ENCODE measurements at places on chromosomes 2 and 18.

DNA sequence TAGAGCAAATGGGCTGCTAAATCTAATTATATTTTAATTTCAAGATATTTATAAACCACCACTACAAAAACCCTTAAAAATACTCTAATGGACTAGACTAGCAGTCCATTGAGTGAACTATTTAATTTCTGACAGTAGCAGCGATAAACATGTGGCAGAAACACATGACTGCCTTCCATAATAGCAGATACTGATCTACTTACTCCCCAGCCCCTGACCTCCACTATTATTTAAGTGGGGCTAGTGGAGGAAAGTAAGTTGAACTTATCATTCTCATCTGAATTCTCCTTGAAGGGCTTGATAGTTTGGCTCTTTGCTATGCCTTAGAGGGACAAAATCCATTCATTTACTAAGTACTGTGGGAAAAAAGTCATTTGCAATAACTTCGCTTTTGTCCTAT lies 90.8 kb downstream of the TTN start:
- DNase-seq = no peak

- DNase-seq = no peak
These were observed 33.9 kb upstream of the POMC start for GRCh38 chr2:25202275-25202674.

DNA sequence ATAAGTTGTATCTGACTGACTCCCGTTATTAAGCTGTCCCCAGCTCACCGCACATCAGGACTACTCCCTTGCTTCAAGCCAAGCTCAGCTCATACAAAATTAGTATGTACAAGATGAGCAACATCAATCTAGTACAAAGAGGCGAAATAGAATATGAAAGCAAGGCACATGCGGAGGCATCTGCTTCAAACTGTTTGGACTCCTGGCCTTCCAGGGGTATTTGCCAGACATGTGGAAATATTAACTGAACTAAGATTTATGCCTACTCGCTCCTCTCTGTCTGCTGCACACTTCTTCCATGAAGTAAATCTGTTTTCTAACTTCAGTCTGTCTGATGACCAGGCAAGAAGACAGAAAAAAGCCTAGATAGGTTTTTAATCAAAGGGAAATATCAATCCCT lies 499.8 kb downstream of the PID1 start:
- no peak for DNase-seq

DNA sequence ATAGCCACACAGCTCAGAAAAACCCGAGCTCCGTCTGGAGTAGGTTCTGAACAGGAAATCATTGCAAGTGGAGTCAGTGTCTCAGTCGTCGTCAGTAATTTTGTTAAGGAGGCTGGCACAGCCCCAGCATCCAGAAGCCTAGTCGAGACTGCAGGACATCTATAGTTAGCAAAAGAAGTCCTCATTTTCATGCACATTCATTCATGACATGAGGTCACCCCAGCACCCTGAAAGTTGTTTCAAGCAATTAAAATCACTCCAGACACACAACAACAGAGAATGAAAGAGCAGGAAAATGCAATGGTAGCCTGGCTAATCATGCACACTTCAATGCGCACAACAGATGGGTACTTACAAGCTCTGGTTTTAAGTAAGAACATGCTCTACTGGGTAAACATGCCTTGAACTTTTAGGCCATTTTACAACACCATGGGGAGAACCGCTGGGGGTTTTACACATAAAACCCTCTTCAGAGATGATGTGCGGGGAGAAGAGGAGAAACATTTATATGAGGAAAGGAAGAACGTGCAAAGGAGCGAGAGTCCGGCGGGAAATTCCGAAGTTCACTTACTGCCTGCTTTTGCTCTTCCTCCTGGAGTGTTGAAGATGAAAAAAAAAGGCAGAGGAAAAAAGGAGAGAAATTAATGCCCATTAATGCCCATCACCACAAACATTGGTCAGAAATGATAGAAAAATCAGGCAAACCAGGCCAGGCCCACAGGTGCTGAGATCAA lies 77.4 kb upstream of the DNMT3A start:
- DNase-seq = no peak

GRCh38 chr2:236045251-236046235 lies 122.6 kb downstream of the GBX2 start:
- DNase-seq = no peak

DNA sequence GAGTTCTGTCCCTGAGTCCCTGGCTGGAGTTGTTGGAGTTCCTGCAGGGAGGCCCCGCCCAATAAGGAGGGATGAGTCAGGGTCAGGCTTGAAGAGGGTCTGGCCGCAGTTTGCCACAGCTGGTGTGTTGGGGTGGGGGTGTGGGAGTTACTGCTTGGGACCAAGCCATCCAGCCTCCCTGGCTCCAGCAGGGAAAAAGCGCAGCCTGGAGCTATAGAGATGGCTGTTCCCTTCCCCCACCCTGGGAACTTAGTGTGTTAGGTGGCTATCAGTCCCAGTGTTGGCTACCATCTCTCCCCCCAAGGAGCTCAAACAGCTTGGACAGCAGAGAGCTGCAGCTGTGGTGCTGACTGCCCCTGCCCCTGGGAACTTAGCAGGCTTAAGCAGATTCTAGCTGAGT lies 13.2 kb upstream of the TANK start:
- no peak for DNase-seq

DNA sequence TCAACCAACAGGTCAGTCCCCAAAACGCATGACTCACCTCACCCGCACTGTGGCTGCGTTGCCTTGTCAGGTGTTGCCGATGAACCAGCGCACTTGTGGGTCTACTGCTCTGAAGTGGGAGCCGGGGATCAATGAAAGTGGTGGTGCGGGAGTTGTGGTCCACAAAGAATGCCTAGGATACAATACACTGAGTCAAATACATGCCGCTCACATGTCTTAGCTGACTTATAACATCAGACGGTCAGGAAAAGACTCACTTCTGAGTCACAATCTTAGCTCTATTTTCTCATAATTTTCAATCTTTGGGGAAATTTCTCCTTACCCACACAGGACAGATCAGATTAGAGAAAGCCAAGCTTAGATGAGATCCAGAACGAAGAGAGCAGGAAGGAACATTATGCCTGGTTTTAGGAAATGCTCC lies 107.1 kb upstream of the STK17B start:
- no peak for DNase-seq

DNA sequence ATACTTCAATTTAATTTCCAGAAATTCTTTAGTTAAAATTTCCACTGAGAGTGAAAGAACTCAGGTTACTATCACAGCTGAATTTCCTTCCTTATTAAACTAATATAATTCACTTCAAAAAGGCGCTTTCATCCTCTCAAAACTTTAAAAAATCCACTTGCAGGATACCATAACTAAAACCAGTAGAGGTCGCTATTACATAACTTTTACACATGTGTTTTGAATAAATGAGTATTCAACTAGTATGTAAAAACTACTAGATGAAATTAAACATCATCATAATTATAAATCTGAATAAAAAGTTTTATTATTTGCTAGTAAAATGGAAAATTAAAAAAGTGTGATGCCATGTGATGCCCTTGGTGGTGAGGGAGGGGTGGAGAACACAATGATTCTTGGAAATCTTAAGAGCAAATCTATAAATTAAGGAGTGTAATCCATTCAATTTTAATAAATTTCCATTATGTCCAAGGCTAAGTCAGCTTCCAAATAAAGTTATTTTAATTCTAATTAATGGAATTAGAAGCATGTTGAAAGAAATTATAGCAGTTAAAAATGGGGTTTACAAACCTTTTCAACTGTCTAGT lies 61.4 kb downstream of the SOS1 start:
- peak; percentile 10 for DNase-seq

GRCh38 chr2:54461261-54461660 lies 5.1 kb downstream of the SPTBN1 start:
- DNase-seq = no peak

DNA sequence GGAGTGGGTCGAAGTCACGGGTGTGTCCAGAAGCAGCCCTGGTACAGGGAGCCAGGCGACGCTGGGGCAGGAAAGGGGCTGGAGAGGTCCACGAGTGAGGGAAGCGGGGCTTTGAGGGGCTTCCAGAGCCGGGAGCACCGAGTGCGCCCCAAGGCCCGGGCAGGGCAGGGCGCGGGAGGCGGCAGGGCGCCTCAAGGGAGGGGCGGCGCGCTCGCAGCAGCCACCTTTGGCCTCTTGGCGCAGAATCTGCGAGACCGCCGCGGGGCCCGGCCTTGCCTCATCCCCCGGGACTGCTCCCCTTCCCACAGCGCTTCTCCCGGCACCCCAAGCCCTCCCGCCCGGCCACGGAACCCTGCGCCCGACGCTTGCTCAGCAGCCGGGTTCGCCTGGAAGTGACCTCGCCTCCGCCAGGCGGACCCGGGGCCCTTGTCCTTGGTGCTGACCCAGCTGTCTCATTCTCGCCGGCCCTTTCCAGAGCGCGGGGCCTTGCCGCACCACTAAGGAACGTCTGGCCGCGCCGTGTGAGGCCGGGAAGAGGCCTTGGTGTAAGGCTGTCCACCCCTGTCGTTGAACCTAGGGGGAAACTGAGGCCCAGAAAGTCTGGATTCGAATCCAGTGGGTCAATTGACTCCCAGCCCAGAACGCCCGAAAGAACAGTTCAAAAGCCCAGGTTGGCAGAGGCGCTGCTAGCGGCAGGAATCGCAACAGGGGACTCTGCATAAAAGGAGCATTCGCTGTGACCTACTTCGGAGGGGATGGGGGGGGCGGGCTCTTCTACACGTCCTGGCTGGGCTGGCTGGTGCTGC lies 584 bp upstream of the DNER start:
- DNase-seq = no peak

DNA sequence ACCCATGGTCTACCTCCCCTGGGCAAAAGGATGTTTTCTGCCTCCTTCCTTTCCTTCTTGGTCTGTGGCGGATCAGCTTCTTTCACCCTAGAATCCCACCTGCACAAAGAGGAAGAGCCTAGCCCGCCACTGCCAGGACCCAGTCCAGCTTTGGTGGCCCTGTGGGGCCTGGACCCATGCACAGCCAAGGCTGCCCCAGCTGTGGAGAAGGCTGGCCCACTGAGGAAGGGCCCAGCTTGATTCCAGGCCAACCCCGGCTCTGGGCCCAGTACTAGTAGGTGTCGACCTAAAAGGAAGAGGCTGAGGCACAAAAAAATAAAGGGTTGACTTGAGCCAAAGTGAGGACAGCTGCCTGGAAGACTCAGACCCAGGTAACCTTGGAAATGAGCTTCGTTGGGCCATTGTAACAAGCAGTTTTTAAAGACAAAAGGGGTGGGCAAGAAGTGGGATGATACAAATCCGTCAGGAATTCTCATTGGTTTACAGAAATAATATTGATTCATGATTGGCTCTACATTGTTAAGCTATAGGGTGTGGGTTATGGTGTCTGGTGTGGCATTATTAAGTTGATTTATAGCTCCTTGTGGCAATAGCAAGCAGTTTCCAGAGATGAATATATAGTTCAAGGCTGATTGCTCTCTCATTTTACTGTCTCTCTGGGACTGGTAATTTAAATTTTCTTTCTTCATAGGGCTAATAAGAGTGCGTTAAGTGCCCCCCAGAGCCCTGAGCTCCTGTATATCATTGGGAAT lies 29.8 kb upstream of the MAL start:
- no peak for DNase-seq

GRCh38 chr2:112959109-112959812 lies 18.5 kb upstream of the IL36G start:
- no peak for DNase-seq

- no peak for DNase-seq
These were observed 125.5 kb upstream of the SPRED2 start for GRCh38 chr2:65557616-65558573.

GRCh38 chr2:183035954-183036669 lies 2.1 kb downstream of the NCKAP1 start:
- DNase-seq = peak; percentile 20

DNA sequence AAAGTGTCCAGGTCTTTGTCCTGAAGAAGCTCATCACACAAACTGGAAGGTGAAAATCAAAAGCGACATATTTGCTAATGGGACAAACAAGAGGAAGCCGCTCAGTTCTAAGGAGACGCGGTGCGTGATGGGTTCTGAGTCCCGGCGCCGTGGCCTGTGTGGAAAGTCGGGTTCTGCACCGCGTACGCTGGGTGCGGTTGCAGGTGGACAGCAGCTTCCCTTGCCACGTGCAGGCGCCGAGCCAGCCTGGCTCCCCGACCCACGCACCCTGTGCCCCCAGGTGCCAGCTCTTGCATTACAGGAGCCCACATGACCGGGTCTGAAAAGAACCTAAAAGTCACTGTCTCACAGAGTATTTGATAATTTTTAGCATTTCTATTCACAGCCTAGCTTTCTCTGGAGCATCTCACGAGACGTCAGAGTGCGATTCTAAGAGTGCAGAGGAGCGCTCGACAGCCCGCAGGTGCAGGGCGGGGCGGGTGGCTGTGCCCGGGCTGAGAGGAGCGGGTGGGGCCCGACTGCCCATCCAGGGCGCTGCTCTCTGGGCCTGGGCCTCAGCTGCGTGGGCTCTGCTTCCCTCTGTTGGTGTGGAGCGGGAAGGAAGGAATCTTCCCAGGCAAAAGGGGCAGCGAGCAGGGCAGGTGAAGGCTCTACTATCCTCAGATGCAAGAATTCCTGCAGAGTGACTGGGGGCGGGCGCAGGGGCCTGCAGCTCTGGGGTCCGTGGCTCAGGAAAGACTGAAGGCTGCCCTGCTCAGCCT lies 39.4 kb downstream of the MYT1L start:
- DNase-seq = no peak

DNA sequence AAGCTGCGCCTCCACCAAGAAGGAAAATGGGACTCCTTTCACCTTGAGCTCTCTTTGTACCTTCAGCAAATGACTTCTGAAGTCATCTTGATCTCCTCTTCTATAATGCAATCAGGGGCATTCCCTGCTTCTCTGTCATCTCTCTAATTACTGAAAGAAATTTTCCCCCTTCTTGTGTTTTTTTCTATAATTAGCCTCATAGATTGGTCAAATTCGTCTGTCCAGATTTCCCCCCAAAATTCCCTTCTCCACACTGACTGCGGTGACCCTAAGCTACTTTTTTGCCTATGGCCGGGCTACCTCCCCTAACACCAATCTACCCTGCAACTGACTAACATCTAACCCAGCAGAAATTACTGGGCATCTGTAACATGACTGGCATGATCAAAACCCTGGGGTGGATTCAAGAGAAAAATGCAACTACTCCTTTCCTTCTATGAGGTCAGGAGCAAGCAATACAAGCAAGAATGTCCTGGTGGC lies 168.6 kb downstream of the BCL2 start:
- no peak for DNase-seq

DNA sequence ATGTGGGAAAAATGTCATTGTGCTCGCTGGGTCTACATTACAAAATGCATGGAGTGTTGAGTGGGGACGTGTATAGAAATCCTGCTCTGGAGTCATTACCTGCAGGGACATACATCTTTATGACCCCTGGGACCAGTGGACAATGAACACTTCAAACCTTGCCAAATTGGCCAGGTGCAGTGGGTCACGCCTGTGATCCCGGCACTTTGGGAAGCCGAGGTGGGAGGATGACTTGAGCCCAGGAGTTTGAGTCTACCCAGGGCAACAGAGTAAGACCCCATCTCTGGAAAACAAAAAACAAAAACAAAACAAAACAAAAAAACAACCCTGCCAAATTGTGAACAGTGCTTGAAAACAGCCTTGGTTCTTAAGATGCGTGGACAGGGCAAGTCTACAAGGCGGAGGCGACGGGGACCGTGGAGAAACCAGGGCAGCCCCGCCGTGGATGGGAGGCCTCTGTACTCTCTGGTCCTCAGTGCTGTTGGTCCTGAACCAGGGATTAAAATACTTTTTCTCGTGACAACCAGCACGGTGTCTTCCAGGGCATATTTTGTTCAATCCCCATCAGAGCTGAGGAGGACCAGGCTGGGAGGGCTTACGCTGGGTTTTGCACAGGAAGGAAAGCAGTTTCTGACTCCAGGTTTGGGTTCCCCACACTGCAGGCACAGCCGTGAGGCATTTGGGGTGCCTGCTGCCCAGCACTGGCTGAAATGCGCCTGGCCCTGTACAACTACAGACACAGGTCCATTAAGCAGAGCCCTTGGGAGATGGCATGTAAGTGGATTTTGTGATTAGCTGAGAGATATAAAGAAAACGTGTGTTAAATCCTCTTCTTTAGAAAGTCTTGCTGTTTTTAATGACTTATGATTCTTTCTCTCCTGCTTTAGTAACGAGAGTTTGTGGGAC lies 13.7 kb downstream of the COLEC11 start:
- DNase-seq = no peak
